Muscle of back (tissue), 13 donors: ENCODE measurements at places on chromosomes 3 and 15. TPM values are rescaled to one million over a fixed set of nuclear protein-coding genes. Genes with fewer than 3 reads are reported as not detected.

The OXSR1 gene
- 30.5 TPM for polyA plus RNA-seq

The PDZRN3 gene
- 68.4 TPM for polyA plus RNA-seq

- DNase-seq, result no peak
Measured at GRCh38 chr15:78790027-78790426, 21.2 kb downstream of the ADAMTS7 start.

DNA sequence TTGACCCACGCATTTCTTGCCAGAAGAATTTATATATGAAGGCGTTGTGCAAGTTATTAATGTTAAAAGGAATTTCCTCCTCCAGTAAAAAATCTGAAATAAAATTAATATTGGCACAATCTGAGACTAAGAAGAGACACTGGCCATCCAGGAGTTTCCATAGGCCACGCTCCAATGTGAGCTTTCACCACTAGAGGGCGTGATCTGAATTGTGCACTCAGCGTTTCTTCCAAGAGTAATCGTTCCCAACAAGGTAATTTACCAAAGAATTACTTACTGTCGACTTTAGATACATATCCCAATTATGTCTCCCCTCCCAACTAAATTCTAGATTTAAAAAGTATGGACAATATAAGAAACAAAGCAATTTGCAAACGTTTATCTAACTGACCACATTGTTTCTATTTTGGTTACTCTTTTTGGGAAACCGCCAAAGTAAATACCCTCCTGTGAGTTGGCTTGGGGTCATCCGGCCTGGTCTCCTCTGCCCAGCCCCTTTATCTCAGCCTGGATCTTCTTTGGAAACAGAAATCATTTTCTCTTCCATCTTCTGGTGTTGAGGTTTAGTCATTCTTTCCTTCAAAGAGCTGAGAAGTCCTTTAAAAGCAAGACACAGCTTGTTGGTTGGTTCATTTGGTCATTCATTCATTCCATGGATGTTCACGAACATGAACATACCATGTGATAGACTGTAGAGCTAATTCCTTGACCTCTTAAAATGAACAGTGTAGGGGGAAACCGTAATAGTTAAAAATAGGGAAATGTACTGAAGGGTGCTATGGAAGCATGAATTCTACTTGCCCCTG is 26.2 kb downstream of the POLR2M start:
- DNase-seq, result peak; percentile 31

DNA sequence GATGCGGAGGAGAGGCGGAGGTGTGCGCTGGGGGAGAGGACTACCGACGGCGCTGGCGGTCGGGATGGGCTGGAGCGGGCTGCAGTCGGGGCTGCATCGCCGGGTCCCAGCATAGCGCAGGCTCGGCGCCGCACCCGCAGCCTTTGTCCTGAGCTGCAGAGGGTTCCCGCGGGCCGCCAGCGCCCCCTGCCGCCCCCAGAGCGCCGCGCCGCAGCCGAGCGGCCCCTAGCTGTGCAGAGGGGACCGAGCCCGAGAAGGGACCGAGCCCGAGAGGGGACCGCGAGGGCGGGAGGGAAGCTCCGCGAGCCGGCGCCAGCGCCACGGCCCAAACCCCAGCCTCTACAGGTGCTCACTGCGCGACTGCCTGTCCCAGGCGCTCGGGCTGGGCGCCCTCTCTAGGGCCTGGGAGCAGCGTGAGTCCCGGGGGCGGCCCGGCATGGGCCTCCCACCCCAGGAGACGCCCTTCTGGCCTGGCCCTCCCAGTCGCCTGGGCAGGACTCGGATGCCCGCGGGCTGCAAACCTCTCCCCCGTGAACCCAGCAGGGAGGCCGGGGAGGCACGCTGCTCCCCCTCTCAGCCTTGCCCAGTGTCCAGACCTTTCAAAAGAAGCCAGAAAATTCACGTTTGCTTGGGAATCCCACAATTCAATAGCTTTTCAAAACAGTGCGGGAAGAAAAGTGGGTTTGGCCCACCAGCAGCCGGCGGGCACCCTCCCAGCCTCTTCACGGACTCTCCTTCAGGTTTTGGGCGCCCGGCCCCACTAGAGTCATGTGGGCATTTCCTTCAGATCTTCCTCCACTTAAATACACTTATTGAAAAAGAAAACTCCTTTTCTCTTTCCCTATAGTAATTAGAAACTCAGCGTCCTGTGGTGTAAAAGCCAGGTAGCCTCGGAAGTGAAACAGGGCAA is 134.7 kb downstream of the TPRA1 start:
- DNase-seq, result peak; percentile 91

- no peak for DNase-seq
Measured at GRCh38 chr3:144058713-144059112, 87.1 kb downstream of the DIPK2A start.
